ENCODE measurements at places on chromosomes 16 and 17.

- DNase-seq: no peak
Measured at GRCh38 chr16:67254801-67255552, 6.2 kb downstream of the SLC9A5 start.

DNA sequence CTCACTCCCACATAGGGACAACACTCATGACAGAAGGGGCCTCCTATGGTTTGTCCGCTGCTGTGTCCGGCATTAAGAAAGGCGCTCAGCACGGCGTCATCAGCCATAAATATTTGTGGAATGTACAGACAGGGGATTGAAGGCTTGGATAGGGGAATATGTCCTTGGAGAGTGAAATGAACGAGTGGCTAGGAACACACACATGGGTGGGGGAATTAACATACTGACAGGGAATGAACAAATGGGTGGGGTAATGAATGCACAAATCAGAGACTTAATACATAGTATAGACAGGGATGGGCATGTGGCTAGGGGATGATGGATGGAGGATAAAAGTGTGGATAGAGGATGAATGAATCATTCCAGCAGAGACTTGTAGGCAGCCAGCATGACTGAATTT lies 154.0 kb upstream of the HSBP1 start:
- DNase-seq: no peak

DNA sequence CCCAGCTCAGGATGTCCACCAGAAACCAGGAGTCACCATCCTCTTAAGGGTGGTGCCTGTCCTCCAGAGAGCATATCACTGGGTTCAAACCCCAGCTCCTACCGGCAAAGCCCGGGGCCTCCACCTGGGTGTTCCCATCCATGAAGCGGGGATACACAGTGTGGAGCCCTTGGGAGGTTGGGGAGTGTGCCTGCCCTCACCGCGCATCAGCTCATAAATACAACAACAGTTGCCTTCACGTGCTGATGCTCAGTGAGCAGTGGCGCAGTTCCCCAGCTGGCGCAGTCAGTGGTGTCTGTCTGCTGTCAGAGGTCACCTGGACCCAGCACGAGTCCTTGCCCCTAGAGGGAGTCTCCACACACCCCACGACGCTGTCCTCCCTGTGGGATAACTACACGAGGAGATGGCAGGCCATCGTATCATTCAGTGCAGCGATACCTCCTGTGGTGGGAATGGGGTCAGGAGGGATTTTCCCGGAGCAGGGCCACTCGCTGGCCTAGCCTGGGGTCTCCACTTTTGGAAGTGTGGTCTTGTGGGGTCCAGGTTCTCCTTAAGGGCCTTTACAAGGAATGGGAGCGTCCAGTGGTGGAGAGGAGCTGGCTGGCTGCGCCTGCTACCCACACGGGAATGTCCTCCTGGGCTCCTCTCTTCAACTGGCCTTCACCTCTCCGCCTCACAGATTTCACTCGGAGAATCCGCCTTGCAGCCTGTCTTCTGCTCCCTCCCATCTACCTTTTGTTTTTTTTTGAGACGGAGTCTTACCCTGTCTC lies 2.3 kb upstream of the ELOB start:
- DNase-seq: no peak

DNA sequence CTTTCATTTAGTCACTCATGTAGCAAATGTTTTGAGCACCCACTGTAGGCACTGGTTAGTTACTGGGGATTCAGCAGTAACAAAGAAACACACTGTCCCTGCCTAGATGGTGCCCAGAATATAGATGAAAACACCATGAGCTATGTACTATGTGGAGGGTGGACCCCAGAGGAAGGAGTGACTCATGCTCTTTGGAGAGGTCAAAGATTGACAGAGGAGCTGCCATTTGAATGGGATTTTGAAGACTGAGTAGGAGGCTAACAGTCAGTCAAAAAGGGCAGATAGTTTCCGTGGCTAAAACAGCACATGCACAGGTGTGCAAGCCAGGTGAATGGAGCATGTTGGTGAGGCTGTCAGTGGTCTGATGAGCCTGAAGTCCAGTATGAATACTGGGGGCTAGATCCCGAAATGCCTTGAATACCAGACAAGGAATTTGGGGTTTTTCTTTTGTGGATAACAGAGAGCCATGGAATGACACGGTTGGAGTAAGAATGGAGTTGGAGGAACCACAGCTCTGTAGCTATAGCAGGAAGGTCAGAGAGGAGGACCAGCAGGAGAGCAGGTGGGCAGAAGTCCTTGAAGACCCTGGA lies 6.1 kb downstream of the IL21R start:
- DNase-seq: no peak

DNA sequence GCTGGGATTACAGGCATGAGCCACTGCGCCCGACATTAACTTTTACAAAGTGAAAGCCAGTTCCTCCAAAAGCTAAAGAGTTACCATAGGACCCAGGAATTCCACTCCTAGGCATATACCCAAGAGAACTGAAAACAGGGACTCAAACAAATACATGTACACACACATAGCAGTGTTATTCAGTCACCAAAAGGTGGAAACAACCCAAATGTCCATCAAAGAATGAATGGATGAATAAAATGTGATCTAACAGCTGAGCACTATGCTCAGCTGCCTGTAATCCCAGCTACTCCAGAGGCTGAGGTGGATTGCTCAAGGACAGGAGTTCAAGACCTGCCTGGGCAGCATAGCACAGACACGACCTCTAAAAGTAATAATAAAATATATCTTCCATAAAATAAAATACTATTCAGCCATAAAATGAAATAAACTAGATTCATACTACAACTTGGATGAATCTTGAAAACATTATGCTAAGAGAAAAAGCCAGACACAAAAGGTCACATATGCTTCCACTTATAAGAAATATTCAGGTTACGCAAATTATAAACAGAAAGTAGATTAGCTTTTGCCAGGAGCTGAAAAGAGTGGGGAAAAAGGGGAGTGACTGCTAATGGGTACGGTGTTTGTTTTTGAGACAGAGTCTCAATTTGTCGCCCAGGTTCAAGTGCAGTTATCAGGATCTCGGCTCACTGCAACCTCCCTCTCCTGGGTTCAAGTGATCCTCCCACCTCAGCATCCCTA lies 9.3 kb upstream of the USP7 start:
- no peak for DNase-seq

GRCh38 chr17:44587339-44587738 lies 30.1 kb downstream of the FZD2 start:
- no peak for DNase-seq
